GM20000 (cell line): ENCODE measurements at places on chromosomes 11 and 22.
A peak's percentile ranks its signal among the peaks of the same experiment; 100 is the strongest.

DNA sequence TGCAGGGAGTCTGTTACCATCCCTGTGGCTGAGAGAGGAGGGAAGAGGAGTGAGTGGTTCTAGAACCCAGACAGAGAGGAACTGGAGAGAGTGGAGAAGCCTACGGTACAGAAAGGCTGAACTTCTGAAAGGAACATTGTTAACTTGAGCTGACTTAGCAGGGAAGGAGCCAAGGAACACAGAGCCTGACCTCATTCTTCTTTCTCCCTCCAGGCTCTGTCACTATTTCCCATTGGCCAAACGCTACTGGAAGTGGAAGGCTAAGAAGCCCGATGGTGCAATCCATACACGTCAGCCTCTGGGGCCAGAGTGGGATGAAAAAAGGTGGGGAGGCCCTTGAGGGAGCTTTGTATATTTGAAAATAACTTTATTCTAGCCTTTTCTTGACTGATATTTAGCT lies 16.5 kb upstream of the WT1 start:
- no peak for DNase-seq

DNA sequence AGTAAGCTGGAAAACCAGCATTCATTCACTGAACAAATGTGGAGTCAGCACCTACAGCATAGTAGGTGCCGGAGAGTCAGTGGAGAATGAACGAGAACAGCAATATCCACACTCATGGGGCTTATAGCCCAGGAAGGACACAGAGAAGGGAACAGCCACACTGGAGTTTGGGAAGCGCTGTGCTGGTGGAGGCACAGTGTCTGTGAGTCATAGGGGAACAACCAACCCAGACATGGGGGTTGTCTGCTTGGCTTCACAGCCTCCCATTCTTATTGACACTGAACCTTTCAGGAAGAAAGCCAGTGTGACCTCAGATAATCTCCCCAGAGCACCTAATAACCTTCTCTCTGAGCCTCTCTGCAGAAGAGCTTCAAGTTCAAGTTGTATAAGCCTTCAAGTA lies 56.6 kb upstream of the UBASH3B start:
- no peak for DNase-seq

- DNase-seq, result no peak
These were observed 20.8 kb downstream of the MYBPC3 start for GRCh38 chr11:47331454-47332302.

DNA sequence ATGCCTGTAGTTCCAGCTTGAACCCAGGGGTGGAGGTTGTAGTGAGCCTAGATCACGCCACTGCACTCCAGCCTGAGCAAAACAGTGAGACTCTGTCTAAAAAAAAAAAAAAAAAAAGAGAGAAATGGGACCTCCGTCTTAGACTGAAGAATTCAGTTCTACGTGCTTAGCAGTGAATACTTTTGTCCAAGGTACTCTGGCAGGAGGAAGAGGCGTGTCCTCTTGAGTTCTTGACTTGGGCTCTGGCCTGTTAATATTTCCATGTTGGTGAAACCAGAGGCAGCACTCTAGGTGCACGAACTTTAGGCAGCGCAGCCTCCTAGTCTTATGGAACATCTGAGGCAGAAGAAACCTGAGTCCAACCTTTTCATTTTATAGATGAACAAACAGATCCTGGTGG lies 2.4 kb downstream of the HMBS start:
- no peak for DNase-seq

DNA sequence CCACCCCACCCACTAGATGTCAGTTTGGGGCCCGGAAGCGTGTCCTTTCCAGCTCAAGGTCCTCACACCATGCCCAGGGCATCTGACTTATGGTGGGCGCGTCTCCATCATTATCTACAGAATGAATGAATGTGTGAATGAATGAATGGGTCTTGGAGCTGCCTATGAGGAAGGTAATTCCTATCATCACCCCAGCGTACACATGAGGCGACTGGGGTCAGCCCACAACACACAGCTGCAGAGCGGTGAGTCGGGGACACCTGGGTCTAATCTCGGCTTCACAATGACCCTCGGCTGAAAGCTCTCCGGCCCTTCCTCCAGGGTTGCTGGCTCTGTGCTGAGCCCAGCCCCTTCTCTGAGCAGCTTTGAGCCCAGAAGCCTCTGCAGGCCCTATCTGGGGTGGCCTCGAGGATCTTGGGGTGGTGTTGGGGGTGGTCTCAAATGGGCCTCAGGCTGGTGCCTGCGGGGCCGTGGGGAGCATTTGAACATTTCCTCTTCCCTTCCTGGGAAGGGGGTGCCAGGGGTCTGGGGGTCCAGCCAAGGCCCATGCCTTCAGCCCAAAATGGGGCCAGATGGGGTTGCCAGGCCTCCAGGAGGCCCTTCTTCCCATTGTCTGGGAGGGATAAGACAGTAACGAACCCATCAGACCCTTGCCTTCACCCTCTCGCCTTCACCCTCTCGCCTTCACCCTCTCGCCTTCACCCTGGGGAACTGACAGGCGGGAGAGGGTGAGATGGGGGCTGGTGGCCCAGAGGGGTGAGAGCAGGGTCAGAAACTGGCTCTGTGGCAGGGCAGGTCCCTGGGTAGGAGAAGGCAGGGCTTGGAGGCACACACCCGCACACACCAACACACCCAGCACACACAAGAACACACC lies 82.4 kb downstream of the MYEOV start:
- no peak for DNase-seq

DNA sequence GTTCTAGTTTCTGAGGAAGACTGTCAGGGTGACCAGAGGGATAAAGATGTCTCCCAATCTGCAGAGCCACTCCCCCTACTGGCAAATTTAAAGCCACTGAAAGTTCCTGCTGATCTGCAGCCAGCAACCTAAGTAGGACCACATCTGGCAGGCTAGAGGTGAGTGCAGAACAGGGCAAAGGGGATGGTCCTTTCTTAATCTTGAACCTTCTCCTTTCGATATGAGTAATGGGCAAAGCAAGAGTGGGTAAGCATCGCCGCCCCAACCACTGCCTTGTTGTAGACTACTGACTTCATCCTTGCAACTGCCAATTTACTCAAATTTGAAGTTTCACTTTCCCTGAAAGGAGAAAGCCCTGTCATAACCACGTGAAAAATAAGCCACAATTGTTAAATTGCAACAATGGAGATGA lies 30.7 kb downstream of the SCUBE2 start:
- peak; percentile 73 for DNase-seq
